ENCODE measurements at places on chromosomes 1 and 21.

DNA sequence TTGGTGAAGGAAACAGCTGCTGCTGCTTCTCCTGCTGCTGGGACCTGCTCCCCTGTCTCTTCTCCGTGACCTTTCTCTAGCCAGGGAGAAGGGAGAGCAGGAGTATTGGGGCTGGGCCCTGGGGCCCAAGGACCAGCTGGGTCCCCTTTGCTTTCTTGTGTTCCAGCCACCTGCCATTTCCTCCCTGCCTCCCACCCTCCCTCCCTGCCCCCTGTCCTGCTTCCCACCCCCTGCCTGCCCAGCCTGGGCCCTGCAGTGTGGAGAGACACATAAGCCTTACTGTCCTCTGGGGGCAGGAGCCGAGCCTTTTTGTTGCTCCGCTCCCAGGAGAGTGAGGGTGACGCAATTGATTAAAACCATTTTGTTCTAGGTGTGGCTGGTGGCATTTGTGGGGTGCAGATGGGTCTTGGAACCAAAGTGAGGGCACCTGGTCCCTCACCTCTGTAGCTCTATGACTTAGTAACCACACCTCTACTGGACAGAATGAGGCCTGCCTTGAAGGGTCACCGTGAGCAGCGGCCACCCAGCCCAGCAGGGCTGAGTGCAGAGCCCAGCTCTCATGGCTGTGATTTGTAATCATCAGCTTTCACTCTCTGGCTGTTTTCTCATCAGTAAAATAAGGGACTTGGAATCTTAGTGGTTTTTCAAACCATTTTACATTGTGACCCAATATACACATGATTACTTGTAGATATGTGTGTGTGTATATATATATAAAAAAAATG, 13.9 kb upstream of the TMEM222 start:
- no peak for DNase-seq

- DNase-seq, result no peak
Measured at GRCh38 chr1:111988743-111989453, 570 bp downstream of the KCND3 start.

DNA sequence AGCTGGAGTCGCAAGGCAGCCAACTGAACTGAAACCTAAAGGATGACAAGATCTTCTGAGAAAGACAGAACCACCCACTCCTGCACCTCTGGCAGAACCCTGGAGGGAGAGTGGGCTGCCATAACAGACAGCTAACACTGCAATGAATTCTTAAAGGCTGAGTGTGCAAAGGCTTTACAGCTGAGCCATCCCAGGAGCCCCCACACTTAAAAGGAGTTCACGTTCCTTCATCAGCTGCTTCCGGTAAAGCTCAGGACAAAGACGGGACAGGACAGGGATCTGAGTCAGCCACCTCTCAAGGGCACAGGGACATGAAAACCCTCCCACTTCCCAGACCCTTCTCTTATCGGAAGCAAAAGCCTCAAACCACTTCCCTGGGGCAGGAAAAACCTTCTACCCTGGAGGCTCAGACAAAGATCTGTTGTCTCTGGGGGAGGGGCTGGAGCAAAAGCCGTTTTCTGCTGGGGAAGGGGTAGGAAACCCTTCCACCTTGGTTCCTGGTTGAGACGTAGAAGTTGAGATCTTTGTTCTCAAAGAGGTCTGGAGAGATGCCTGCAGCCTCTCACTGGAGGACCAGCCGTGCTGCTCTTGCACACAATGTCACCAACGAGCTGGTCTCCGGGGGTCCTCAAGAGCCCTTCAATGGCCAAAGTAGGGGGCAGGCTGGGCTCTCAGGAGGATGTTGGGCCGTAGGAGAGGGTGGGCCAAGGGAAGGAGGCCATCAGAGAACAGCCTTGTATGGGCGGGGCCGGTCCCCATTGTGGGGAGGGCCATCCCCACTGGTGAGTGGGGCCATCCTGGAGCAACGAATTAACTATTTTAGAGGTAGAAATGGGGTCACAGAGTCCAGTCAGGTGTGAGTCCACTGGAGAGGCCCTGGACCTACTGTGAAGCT, 452.4 kb downstream of the PTPRU start:
- DNase-seq, result no peak

- no peak for DNase-seq
Measured at GRCh38 chr1:204509186-204509635, 7.0 kb upstream of the MDM4 start.

GRCh38 chr1:83547901-83548300, 451.0 kb downstream of the TTLL7 start:
- DNase-seq, result no peak

- no peak for DNase-seq
Measured at GRCh38 chr1:218686258-218686657, 341.1 kb downstream of the TGFB2 start.

DNA sequence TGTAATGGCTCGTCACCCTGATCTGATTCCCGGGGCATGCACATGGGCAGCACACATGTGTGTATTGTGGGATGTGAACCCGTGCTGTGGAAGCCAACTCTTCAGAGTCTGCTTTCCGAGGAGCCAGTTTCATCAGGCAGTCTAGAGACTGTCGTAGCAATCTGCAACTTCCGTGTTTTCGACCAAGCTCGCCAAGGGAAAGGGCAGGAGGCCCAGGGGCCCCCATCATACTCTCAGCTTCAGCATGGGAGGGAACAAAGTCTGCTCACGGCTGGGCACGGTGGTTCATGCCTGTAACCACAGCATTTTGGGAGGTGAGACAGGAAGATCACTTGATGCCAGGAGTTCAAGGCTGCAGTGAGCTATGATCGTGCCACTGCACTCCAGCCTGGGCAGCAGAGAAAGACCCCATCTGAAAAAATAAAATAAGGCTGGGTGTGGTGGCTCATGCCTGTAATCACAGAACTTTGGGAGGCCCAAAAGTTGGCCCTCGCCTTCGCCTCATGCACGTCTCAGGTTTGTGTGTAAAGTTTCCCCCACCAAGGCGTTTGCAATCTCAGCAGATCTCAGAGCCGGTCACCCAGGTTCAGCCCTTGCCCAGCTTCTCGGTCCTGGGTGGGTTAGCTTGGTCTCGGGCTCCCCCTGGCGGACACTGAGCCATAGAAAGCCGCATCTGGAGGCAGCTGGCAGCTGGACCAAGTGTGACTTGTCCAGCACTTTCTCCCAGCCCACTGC, 48.5 kb upstream of the SLC25A33 start:
- peak; percentile 88 for DNase-seq

DNA sequence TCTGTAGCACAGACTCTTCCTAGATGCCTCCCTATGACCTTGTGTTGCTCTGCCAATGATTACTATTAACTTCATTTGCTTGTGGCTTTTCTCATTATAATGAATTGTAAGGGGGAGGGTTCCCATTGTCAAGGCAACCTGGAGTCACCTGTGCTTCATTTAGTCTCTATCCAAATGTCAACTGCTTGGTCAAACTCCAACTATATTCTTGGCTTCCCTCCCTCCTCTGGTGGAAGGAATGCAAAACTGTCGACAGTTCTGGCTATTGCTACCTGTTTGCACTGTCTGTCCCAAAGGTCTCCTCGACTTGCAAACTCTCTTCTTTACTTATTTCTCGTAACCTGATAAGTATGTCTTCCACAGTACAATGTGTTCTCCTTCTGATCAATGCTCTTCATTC, 100.3 kb downstream of the CACNA1E start:
- no peak for DNase-seq

- DNase-seq, result no peak
Measured at GRCh38 chr1:203486618-203487370, 7.2 kb upstream of the OPTC start.

DNA sequence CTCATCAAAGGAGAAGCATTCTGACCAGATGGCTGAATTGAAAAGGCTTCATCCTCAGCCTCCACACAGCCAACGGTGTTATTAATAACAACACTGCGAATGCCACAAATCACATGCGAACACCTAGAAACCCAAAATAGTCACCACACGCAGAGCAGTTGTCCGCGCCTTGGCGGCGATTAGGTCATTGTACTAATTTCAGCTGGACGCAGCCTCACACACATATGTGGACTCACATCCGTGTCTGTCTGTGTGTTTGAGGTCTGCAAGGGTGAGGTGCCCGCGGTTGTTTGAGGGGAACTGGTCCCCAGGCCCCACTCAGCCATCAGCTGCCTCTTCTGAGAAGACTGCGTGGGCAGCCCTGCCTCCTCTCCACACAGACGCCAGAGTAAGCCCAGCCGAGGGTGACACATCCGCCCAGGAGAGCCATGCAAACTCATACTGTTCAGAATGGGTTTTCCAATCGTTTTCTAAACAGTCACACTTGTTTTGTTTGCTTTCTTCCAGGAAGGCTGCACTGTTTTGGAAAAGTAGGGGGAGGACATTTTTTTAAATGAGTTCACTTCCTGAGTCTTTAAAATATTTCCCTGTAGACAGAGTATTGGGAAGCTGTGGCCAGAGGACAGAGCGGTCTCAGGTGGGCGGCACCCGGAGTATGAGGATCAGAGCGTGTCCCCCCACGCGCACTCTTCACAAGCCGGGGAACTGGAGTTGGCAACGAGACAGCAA, 53.4 kb downstream of the TOMM20 start:
- peak; percentile 85 for DNase-seq

GRCh38 chr1:19088717-19089442, 121.2 kb downstream of the UBR4 start:
- no peak for DNase-seq

- no peak for DNase-seq
Measured at GRCh38 chr1:89203166-89203565, 4.4 kb upstream of the GBP4 start.

GRCh38 chr1:167482184-167482583, 36.1 kb downstream of the CD247 start:
- DNase-seq, result peak; percentile 49

DNA sequence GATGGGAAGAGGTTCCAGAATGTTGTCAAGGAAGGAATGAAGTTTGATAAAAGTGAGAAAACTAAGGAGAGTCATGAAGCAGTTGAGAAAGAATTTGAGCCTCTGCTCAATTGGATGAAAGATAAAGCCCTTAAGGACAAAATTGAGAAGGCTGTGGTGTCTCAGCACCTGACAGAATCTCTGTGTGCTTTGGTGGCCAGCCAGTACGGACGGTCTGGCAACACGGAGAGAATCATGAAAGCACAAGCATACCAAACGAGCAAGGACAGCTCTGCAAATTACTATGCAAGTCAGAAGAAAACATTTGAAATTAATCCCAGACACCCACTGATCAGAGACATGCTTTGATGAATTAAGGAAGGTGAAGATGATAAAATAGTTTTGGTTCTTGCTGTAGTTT, 142.8 kb downstream of the CDC7 start:
- DNase-seq, result no peak

- DNase-seq, result no peak
Measured at GRCh38 chr1:5403935-5404334, 588.3 kb downstream of the NPHP4 start.

DNA sequence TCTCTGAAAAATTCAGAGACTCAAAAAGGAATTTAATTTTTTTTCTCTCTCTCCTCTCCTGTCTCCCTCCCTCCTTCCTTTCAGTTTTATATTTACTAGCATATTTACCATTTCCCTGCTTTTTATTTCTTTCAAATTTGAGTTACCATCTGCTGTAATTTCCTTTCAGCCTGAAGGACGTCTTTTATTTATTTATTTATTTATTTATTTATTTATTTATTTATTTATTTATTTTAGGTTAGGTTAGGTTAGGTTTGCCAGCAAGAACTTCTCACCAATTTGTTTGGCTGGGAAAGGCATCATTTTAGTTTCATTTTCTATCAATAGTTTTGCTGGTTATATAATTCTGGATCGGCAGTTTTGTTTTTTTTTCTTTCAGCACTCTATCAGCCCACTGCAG, 231.7 kb upstream of the ZRANB2 start:
- DNase-seq, result no peak

DNA sequence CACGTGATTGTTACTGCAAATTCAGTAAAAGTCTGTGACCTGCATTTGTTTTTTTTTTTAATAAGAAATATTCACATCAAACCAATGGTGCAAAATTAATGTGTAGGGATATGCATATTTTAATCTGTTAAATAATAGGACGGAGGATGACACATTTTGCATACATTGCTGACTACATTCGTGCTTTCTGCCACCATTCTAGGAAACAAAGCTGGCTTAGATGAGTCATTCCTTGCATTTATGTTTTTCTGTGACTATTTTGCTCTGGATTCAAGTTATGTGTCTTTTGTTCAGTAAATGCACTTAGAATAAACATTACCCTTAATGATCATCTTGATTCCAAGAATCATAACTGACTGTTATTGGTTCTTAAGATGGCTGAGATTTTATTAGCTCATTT, 23.9 kb upstream of the CYYR1 start:
- no peak for DNase-seq

DNA sequence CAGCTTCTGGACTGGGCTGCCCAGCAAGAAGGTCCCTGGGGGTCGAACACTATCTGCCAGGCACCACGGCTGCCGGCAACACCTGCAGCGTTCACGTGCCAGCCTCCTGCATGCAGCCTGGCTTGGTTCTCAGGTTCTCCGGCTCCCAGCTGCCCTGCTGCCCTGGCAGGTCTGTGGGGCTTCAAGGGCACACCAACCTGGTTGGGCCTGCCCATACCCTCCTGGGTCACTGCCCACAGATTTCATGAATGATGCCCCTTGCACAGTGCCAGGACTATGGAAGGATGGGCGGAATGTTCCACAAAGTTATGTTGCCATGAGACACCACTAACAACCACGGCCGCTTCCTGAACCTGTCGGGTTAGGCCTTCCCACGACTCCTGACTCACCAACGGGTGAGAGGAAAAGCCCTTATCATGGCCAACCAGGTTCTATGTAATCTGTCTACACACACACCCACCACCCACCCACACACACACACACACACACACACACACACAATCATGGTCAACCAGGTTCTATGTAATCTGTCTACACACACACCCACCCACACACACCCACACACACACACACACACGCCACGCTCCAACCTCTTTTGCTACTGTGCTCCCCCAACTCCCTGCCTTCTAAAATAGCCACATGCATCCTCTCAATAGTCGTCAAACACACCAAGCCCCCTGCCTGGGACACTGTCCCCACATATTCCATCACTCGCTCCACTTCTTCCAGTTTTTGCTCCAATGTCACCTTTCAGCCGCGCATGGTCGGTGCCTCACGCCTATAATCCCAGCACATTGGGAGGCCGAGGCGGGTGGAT, 32.2 kb downstream of the HSPG2 start:
- peak; percentile 8 for DNase-seq

- DNase-seq, result no peak
Measured at GRCh38 chr1:215872658-215873057, 305.6 kb downstream of the KCTD3 start.

DNA sequence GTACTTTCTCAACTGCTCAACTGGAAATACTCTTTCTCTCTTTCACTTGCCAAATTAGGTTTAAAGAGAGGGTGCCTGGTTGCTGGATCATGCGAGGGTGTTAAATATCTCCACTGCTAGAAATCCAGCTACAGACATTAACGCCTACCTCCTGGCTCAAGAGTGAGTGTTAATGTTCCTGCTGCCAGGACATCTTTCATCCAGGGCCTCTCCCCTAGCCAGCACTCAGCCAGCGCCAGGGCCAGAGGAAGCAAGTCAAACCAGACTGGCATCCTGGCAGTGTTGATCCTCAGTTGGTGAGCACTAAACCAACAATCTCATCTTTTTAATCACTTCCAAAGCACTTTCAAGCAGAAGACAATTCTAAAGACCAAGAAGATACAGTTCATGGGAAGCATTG, 92.9 kb upstream of the BARHL2 start:
- no peak for DNase-seq

GRCh38 chr1:150764617-150765101, 919 bp downstream of the CTSS start:
- DNase-seq, result no peak

GRCh38 chr1:22662318-22662717, 9.3 kb downstream of the C1QB start:
- no peak for DNase-seq

GRCh38 chr1:41045740-41046139, 24.2 kb upstream of the SLFNL1 start:
- no peak for DNase-seq

All from stimulated activated CD4-positive, alpha-beta T cell treated with anti-CD3 and anti-CD28 coated beads, Interleukin-4, amount 100 ng/mL, for 24 hours (primary cell).